ENCODE measurements at places on chromosomes 3 and 15.

DNA sequence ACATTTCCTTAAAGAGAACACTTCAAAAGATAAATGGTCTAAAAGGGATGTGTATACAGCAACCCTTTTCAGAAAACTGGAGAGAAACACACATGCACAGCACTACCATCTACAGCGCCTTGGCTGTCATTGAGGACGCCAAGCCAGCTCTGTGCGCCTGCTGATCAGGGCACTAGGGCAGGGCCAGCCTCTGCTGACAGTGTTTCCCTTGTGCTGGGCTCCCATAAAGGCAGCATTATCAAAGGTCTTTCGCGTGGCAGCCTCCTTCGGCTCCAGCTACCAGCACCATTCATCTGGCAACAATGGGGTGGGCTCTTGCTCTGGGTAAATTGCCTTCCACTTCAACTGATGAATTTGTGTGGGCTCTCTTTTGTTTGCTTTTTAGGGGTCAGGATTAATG, 53.4 kb downstream of the LDHAL6B start:
- no peak for DNase-seq

DNA sequence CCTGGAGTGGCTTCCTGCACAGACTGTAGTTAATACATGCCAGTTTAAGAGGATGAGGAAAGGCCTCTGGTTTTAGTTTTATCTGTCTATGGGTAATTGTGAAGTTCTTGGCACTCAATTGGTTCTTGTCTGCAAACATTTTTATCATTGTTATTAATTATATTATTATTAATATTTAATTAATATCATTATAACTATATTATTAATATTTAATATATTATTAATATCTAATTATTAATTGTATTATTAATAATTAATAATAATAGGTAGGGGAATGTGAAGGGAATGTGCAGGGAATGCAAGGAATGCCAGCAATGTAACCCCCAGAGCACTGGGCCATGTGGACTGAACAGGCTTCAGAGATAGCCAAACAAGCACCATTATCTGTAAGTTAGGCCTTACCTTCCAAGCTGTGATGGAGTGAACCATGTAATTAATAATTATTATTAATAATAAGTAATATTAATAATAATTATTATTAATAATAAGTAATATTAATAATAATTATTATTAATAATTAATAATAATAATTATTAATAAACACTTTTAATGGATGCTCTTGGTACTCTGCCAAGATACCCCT, 79.8 kb upstream of the NMNAT3 start:
- no peak for DNase-seq

- DNase-seq: no peak
These were observed 796.2 kb downstream of the NAALADL2 start for GRCh38 chr3:175655351-175655750.

- DNase-seq: no peak
These were observed 260.9 kb downstream of the TIGIT start for GRCh38 chr3:114554731-114555130.

DNA sequence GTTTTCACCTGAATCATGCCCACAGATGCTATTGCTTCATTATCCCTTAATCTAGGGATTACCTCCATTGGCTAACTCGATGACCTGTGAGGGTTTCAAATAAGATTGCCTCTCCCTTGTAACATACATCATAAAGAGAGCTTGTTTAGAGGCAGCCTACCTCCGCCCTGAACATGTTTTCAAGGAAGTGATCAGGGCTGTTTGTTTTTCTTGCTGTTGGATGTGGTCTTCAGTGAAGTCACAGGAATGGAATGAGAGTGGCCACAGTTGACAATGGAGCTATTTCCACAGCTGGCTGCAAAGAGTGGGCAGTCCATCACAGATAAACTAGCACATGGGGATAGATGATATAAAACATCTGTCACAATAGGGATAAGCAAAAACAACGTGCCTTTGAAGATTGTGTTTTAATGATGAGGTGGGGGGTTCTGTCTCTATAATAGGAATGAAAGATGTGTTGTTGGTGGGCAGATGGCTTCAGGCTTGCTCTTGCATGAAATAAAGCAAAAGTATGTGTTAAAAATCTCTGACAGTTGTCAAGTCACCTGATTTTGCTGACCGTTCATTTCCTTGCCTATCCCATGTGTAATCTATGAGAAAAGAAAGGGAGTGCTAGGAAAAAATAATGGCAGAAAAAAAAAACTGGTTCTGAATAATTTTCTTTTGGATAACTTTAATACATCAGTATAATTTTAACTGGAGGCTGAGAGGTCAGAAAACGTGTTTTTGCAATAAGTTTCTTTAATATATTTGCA, 642.3 kb downstream of the RBMS3 start:
- no peak for DNase-seq

GRCh38 chr3:64342940-64343688, 117.8 kb upstream of the PRICKLE2 start:
- DNase-seq: no peak

DNA sequence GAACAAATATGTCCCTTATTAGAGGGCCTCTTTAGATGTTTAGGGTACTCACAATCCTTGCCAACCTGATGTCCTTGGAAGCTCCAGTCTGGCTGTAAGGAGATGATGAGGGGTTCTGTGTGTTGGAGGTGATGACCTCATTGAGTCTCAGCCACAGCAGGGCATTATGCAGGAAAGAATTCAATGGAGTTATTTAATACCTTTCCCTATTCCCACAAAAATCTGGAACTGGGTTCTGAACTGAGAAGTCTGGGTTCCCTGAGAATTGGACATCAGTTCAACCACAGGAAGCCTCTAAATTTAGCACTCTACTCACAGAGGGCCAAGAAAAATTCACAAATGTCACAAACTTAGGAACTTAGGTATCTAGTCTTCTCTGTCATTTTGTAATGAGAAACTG, 36.9 kb downstream of the SLC35A5 start:
- DNase-seq: no peak

- no peak for DNase-seq
These were observed 165.3 kb downstream of the AKAP13 start for GRCh38 chr15:85545752-85546151.

DNA sequence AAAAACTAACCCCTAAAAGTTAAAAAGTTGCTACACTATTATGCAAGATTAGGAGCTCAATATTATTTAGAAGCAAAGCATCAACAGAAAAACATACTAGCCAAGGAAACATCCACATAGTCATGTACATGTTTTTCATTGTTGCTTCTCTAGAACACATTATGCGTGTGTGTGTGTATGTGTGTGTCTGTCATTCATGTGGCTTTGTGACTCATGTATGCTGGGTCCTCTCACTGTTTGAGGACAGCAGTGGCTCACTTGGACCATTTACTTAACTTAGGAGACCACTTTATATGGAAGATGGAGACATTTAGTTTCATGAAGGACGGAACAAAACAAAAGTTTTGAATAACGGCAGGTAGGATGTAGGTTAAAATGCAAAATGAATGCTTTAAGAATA, 219.4 kb upstream of the THBS1 start:
- DNase-seq: no peak

- DNase-seq: no peak
These were observed 87.3 kb downstream of the PEX5L start for GRCh38 chr3:179949412-179949811.

- no peak for DNase-seq
These were observed 11.7 kb upstream of the UTS2B start for GRCh38 chr3:191342006-191342405.

- DNase-seq: no peak
These were observed 12.5 kb downstream of the LPP start for GRCh38 chr3:188166441-188166840.

- no peak for DNase-seq
These were observed 7.0 kb upstream of the CMC1 start for GRCh38 chr3:28234454-28234853.

- no peak for DNase-seq
These were observed 165.4 kb downstream of the SSR3 start for GRCh38 chr3:156389449-156389950.

- no peak for DNase-seq
These were observed 70.6 kb upstream of the CTSH start for GRCh38 chr15:79015416-79015815.

DNA sequence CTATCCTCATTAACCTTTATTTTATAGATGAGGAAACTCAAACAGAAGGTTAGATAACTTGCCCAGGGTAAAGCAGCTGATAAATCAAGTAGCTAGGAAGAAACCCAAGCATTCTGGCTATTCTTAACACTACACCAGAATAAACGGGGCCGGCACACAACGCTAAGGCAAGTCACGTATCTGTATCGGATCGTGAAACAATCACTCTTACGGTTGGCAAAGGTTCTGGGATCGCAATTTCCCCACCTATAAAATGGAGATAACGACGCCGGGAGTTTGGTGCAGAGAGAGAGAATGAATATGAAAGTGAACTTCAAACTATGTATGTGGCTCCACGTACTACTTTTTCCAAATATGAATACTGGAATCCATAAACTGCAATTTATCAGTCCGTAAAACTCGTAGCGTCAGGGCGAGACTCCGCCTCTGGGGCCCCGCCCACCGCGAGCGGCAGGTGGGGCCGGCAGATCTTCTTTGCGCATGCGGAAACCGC, 252 bp upstream of the ARMC8 start:
- DNase-seq: peak; percentile 91

DNA sequence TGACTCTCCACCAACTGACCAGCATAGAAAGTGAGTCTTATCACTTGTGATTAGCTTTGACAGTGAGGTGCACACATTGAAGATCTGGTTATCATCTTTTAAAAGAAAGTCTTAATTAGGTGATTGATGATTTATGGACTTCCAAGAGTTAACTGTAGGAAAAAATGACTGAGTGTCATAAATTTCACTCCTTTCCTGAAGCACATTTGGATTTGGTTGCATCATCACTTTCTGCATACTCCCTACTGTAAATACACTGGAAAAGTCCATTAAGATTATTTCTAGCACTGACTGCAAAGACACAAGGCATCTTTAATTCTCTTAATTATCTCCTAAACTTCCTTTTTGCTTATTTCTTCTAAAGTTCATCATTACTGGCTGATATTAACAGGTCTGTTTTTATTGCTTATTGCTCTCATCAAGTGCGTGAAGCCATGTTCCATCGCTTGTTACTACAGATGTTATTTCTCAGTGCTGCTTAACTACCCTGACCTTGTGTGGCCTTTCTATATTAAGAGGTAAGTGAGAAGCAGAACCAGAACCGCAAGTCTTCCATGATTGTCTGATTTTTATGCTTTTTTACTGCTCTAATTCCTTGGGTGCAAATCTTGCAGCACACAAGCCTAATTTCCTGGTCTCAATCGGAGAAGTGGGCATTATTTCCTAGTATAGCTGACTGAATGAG, 153.2 kb downstream of the MEIS2 start:
- DNase-seq: no peak

DNA sequence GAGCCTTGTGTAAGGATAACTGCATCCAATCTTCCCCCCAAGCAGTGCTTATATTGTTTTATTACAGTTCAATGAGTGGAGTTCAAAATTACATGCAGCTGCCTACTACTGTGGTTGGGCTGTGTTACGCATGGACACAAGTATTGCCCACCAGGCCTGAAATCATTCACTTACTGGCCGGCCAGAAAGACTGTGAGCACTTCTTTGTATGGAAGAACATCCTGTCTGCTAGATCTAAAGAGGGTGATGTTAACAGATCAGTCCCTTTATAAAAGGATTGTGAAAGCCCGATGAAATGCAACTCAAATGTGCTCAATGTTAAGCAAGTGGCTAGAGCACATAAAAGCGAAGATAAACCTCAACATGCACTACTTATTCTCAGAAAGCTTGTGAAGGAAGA, 132.5 kb downstream of the FOXP1 start:
- no peak for DNase-seq

- no peak for DNase-seq
These were observed 133.0 kb downstream of the LRRK1 start for GRCh38 chr15:101052031-101052620.
